HFFc6 (cell line): ENCODE measurements at places on chromosomes 1 and 21. TPM values are rescaled to one million over a fixed set of nuclear protein-coding genes. Genes with fewer than 3 reads are reported as not detected.

The USH2A gene
- 0.02 to 0.07 TPM (median 0.03 TPM) in 3 replicates for total RNA-seq

The CLCC1 gene
- 35.4 to 47.9 TPM (median 38.7 TPM) in 3 replicates for total RNA-seq

The FAM167B gene
- total RNA-seq = 1.5 and 1.6 TPM in 2 replicates

The CELA3B gene
- not detected in 3 replicates for total RNA-seq

The LAD1 gene
- not detected in 3 replicates for total RNA-seq

The SLC45A1 gene
- total RNA-seq = 1.8 and 1.9 TPM in 2 replicates

The C8A gene
- total RNA-seq = not detected in 3 replicates

The TCP10L gene
- total RNA-seq = 0.14 TPM in 1 of 3 replicates, not detected in the others

The S100A12 gene
- not detected in 3 replicates for total RNA-seq

The GRIK3 gene
- not detected in 3 replicates for total RNA-seq

The TRIM62 gene
- 6.4 to 7.5 TPM (median 6.8 TPM) in 3 replicates for total RNA-seq

The NPHS2 gene
- not detected in 3 replicates for total RNA-seq

The DDR2 gene
- 167 to 218 TPM (median 198 TPM) in 3 replicates for total RNA-seq

The FCRL6 gene
- not detected in 3 replicates for total RNA-seq

GRCh38 chr1:63611231-63611630 is 18.0 kb downstream of the PGM1 start:
- no peak for DNase-seq

- DNase-seq = no peak
Measured at GRCh38 chr1:228867108-228867950, 132.1 kb downstream of the RHOU start.

- no peak for DNase-seq
Measured at GRCh38 chr21:46483300-46484295, 24.9 kb downstream of the DIP2A start.

DNA sequence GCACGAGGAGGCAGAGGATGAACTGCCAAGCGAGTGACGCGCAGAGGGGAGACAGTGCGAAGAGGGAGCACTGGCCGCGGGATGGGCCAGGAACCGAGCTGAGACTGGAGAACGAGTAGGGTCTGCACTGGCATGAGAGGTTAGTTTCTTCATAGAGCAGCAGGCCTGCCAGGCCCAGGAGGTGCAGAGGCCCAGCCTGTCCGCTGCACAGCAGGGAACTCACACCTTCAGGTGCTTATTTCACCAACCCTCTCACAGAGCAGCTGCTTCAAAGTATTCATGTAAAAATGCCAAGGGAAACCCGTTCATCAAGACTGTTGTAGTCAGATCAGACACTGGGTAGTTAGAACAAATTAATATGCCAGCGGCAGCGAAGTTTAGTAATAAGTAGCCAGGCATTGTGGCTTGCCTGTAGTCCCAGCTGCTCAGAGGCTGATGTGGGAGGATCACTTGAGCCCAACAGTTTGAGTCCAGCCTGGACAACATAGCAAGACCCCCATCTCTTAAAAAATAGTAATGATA is 144.5 kb downstream of the SLC45A1 start:
- DNase-seq = no peak

GRCh38 chr1:154575147-154575927 is 7.8 kb downstream of the CHRNB2 start:
- no peak for DNase-seq

GRCh38 chr1:44044071-44044801 is 13.0 kb upstream of the SLC6A9 start:
- no peak for DNase-seq

DNA sequence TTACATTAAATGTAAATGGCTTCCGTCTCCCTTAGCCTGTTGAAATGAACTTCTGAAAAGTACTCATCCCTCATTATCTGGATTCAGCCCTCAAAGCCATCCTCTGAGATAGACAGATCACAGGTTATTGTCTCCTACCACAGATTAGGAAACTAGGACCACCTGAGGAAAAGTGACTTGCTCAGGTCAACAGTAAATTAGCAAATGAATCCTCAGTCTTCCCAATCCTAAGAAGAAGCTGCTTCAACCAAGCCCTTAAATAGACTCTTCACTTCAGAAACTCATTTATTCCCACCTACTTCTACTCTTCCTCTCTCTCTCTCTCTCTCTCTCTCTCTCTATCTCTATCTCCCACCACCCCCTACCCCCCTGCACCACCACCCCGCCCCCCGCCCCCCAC is 152.3 kb downstream of the DMRTA2 start:
- no peak for DNase-seq

GRCh38 chr21:34732388-34732821 is 63.6 kb downstream of the CLIC6 start:
- peak; percentile 50 for DNase-seq

DNA sequence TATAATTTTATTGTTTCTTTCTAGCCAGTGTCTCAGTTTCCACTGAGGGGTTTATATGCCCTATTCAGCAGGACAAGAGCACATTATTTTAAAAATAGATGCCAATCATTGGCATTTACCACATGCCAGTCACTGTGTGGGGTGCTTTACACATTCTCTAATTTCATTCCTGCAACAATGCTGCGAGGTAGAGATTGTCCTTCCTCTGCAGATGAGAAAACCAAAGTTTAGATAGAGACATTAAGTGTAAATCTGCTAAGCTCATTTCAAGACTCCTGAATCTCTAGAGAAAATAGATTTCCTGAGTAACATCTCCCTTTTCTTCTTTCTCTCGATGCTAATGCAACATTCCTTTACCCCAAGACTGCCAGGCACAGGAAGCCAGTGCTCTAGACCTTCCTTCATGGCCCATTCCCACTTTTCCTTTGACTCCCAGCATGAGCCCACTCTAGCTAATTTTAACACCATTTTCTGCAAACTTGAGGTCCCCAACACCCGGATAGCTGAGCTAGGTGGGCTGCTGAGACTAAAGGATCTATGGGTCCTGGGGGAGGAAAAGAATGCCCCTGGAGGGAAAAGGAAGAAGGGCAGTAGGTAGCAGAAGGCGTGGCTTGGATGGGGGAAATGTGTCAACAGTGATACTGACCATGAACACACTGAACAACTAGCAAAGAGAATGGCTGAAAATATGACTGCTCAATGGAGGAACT is 50.0 kb downstream of the SH3GLB1 start:
- DNase-seq = no peak

DNA sequence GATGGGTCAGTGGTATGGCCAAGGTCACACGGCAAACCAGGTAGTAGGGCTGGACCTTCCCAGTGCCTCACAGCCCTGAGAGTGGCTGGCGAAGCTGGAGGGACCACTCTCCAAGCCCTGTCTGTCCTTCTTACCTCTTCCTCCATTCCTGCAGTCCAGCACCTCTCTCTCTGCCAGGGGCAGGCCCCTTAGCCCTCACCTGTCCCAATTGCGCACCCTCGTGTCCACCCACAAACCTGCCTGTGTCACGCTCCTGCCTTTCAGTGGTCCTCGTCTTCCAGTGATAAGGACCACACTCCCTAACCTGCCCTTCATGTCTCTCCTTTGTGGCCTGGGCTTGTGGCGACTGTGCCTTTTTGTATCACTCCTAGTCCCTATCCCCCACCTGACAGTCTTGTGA is 3.4 kb downstream of the PODN start:
- DNase-seq = no peak

DNA sequence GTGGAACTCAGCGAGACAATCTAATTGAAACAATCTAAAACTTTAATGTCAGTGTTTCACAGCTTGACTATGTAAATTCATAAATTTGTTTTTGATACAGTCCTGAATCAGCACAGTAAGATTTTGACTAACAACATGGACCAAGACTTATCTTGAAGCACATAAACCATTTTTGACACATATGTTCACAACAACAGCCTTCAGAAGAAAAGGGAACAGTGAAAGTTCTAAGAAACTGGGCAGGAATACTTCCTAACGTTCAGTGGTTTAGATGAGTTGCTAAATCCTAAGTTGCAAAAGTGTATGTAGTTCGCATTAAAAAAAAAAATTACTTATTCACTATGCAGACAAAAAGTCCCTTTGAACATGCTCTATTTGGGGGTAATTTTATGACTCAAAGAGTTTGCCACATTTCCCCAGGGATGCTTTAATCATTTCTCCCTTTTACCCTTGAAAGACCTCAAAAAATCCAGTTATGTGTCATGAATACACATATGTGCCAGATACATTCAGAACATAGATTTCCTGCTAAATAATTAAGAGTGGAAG is 120.2 kb downstream of the MRPL39 start:
- DNase-seq = no peak

GRCh38 chr1:28259934-28260802 is 850 bp downstream of the SESN2 start:
- peak; percentile 79 for DNase-seq

DNA sequence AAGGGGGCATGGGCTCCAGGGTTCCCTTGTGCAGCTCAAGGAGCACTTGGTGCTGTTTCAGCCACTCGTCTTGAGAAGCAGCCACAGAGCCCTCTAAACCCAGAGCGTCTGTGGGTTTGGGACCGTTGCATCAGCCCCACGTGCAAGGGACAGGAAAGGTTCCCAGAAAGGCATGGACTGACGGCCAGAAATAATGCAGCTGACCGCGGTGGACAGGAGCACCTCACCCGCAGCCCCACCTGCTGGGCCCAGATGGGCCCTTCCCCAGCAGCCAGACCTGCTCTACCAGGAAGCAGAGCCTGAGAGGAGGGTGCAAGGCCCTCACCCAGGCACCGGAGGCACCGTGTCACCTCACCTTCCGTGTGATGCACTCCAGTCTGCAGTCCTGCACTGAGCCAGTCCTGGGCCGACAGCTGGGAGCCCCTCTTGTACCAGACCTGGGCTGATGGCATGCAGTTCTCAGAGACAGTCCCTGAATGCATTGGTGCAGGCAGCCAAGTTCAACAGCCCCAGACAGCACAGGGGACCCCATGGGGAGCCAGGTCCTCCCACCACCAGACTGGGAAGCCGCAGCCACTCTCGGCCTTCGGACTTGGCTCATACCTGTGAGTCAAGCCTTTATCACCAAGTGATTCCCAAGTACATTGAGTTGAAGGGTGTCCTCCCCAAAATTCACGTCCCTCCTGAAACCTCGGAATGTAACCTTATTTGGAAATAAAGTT is 4.8 kb upstream of the TFF3 start:
- DNase-seq = no peak

- DNase-seq = no peak
Measured at GRCh38 chr1:177932123-177932522, 37.7 kb downstream of the SEC16B start.

DNA sequence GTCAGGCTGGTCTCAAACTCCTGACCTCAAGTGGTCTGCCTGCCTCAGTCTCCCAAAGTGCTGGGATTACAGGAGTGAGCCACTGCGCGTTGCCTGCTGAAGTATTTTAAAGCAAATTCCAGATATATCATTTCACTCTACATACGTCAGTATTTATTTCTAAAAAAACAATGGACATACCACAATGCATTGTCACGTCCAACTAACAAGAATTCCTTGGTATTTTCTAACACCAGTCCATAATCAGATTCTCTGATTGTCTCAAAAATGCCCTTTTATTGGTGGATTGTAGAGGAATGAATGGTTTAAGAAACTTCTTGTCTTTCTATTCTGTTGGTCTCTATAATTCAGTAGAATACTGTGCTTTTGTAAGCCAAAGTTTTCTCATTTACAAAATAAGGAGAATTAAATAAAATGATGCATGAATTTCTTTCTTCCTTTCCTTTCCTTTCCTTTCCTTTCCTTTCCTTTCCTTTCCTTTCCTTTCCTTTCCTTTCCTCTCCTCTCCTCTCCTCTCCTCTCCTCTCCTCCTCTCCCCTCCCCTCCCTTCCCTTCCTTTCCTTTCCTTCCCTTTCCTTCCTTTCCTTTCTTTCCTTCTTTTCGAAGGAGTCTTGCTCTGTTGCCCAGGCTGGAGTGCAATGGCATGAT is 55.8 kb downstream of the VPS13D start:
- no peak for DNase-seq

GRCh38 chr1:174939775-174940545 is 59.8 kb upstream of the CACYBP start:
- no peak for DNase-seq

DNA sequence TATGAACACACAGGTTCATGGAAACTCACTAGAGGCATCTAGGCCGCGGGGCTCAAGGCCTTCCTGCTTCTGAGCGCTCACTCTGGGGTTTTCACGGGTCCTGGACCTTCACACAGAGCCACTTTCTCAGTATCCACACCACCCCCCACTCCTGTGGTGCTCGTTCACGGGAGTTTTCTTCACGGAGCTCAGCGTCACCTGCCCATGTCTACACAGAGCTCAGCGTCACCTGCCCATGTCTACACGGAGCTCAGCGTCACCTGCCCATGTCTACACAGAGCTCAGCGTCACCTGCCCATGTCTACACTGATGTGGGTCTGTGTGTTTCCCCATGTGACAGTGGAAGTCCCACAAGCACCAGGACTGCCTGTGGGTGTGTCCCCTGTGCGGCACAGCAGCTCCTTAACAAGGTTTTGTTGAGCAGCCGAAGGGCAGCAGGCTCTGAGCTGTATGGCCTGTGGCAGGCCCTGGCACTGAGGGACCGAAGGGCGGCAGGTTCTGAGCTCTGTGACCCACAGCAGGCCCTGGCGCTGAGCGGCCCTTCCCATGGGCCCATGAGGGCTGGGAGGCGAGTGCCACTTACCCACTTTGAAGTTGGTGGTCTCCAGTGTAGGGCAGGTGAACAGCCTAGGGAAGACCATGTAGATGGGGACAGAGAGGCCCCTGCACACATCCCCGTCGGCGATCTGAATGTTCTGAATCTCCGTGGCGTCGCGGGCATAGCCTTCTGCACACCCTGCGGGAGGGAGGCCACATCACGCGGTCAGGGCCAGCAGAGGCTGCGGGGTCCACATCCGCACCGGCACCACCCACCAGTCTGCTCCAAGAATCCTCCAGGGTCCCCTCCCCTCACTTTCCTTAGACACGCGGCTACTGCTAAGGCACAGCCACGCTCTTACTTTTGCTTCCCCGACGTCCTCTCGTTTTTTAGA is 39.8 kb downstream of the VPS26C start:
- no peak for DNase-seq

DNA sequence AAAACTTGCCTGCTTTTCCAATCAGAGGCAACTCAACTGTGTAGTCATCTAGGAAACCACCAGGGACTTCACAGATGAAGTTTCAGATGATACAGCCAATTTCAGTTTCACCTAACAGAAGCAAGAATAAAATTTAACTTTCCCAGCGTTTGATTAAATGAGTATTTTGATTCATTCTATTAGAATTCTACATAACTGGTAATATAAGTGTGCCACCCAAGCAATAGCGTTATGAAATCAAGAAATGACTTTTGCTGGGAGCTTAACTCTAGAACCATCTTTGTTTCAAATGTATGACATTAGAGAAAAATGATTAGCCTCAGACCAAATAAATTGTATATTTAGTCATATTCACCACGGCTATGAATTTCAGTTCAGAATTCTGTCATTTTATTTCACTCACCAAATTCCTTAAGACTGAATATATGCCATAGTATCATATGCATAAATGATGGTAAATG is 239.3 kb downstream of the NRIP1 start:
- DNase-seq = no peak

DNA sequence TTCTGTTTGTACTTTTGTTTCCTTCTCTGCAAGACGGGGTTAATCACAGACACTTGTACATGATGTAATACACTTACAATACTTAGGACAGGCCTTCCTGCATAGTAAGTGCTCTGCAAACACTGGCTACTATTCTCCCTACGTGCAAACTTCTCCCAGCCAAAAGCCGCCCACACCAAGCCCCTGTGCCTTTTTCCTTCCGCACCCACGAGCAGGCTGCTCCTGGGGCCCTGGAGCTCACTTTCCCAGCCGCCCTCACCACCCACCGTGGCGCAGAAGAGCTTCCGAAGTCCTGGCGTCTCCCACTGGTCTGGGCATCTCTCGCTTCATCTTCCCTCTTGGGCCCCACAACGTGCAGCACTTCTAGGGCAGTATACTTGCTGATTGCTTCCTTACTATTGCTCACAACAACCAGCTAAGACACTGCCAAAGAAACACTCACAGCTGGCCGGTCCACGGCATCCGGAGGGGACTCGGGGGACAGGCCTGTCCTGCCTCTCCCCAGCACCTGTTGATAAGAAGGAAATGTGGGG is 22.5 kb upstream of the GPR157 start:
- DNase-seq = no peak
